ENCODE measurements at places on chromosomes 12 and 14.
A peak's percentile ranks its signal among the peaks of the same experiment; 100 is the strongest.

- DNase-seq = no peak
These were observed 26.6 kb upstream of the GTF2A1 start for GRCh38 chr14:81247271-81247766.

DNA sequence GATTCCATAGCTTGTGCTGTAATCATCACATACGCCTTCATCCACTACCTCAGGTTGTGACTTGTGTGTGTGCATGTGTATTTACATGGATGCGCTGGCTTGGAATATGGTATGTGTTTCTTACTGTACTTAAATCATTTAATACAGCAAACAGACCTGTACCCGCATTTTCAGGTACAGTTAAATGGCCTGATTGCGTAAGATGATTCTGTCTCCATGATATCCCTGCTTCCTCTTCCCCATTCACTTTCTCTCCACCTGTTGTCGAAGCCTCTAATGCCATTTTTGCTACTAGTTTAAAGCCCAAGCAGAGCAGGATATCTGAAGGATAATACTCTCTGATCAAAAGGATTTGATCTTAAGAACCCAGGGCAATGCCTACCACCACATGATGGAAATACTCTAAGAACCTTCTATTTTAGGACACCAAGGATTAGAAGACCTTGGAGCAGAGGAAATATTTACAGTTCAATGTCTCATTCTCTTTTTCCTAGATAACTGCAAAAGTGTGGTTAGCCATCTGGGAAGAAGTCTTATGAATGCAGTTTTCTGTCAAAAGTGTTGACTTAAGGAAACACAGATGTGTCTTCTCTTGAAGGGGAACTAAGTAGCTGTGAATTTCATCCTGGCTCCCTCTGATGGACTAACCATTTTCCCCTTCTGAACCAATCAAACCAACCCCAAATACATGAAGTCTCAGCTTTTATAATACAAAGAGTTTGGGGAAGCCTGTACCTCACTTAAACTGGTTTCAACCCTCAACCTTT is 78.7 kb downstream of the HELB start:
- no peak for DNase-seq

DNA sequence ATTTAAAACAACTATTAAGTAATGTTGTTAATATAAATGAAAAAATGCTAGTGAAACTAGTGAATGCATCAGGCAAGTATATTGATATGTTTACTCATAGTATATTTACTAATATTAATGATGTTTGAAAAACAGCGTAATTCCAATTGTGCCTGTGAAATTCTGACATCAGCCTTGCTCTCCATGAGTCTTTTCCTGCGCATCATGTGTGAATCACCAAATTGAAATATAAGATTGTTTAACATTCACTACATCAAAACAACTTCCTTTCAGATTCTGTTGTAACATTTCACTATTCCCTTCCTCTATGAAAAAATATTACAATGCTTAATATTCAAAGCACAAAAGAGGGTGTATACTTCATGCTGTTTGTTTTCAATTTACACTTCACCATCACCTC is 1995.9 kb upstream of the SEL1L start:
- DNase-seq = no peak

- DNase-seq = peak; percentile 35
These were observed at the start of gene AVPR1A for GRCh38 chr12:63150713-63151622. TSS of gene AVPR1A (minus strand) at chr12:63151201. CDS start at chr12:63150836, 365 bp downstream.

DNA sequence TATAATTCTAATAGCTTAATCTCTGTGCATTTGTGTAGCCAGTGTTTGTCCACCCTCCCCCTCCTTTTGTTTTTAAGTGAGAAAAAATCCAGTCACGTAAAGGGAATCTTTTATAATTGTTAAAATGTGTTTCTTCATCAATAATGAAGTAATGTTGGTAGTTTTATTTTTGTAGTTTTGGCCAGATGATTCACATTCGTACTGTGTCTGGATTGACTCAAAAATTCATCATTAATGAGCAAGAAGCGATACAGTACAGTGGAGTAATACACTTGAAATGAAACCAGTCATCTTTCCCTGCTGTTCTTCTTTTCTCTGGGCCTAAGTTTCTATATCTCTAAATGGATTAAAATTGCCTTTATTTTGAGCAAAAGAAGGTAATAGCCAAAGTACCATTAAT is 86.5 kb downstream of the SRGAP1 start:
- DNase-seq = no peak

DNA sequence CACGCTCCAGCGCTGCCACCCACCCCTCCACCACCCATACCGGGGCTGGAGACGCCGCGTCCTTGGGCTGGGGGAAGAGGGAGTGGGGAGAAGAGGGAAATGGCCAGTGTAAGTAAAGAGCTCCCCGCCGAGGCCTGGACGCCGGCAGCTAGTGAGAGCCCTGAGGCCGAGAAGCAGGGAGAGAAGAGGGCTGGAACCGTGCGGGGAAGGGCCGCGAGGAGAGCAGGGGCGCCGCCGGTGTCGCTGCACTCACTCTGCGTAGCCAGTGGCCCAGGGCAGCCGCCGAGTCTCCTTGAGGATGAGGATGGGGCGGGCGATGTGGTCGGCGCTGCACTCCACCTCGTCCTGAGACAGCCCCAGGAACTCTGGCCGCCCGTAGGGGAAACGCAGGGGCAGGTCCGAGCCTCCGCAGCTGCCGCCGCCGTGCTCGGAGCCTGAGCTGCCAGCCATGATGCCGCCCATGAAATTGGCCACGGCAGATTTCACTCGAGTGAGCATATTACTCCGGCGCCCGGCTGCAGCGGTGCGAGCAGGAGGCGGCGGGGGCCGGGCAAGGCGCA is 631 bp downstream of the PPM1H start:
- peak; percentile 28 for DNase-seq

- no peak for DNase-seq
These were observed 19.1 kb upstream of the TMEM30B start for GRCh38 chr14:61300209-61300608.

DNA sequence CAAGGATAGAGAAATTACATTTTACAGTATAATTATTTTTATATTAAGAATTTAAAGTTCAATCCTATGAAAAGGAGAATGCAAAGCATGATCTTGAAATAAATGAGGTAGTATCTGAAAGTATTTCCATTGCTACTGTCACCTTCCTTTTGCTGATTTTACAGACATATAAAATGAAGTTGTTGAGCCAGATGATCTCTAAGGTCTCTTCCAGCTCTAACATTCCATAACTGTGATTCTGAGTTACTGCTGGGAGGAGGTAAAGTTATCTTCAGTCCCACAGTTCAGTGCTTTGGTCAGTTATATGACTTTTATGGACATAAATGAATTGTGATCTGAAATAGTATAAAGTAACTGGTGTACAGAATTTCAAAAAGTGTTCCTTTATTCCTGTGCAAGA is 52.8 kb downstream of the SLC38A6 start:
- no peak for DNase-seq

GRCh38 chr12:50224026-50224692 is 57.0 kb upstream of the CERS5 start:
- no peak for DNase-seq

DNA sequence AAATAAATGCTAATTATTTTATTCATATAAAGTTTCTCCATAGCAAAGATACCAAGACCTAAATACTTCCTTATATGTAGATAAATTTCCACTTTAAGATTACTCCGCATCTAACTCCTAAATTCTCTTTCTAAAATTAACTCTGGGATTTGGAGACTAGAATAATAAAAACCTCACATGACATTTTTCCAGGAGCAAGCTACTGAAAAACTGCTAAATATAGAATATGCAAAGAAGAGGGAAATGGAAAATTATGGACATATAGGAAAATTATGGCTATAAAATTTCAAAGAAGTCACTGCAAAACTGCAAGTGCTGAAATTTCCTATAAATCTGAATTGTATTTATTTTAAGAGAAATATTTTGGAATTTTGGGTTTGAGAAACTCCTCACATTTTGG is 186.2 kb downstream of the DUSP6 start:
- no peak for DNase-seq

DNA sequence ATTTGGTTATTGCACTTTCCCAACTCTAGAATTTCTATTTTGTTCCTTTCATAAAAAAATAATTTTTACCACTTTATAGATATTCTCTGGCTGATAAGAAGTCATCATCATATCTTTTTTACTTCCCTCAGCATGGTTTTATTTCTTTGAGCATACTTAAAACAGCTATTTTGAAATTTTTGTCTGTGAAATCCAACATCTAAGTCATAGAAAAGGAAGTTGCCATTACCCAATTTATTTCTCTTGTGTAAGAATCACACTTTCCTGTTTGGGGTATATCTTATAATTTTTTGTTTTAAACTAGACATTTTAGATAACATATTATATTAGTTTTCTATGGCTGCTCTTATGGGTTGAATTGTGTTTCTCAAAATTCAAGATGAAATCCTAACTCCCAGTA is 400.2 kb upstream of the OR4E1 start:
- no peak for DNase-seq

GRCh38 chr12:123906711-123907420 is 65.8 kb downstream of the CCDC92 start:
- DNase-seq = no peak

DNA sequence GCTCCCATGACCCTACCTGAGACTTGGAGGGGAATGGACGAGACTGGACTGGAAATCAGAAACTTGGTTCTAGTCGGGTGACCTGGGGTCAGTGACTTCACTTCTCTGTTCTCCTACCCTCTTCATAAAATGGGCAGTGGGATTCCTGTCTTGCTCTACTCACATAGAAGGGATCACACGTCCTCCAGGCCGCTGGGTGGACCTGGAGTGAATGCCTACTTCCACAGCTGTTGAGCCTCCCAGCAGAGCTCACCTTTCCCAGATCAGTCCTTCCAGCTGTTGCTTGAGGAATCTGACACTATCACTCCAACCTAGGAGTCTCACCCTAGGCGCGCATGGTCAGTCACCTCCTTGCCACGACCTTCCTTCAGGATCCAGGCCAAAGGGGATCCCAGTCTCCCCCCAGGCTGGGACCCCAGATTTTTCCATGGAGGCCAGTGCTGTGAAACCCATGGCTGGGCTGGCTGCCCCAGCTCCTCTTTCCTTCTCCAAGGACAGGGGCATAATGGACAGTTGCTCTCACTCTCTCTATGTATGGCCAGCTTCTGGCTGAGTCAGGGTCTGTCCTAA is 637 bp downstream of the ACVRL1 start:
- no peak for DNase-seq

DNA sequence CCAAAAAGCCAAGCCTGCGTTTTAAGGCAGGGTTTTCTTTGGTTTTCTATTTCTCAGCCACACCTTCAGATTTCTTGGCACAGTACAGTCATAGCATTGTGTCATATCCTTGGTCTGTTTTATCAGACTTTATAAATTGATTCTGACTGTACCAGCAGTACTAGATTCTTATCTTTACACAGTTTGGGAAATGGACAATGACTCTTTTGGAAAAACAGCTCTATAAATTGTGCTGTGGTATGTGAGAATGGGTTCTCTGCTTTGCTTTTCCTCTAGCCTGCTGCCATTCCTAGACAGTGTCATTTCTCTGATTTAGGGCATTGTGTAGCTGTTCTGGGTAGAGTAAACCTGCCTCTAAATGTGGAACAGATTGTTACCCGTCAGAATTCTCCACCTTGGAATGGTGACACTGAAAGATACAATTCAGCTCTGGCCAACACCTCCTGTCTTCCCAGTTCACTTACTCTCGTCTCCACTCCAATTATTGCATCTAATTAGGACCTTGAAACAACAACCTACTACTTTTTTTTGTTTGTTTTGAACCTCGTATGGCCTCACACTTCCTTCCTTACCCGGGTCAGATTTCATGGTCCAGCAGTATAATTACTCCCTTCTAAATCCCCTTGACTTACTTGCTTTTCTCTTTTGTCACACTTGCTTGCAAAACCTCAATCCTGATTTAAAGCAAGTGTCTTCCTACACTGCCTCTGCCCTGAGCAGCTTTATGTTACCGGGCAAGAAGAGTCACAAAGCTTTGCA is 226.3 kb downstream of the ERC1 start:
- no peak for DNase-seq

GRCh38 chr14:101554991-101555668 is 6.2 kb upstream of the DIO3 start:
- DNase-seq = no peak

- no peak for DNase-seq
These were observed 700 bp downstream of the CNIH1 start for GRCh38 chr14:54440476-54440872.

DNA sequence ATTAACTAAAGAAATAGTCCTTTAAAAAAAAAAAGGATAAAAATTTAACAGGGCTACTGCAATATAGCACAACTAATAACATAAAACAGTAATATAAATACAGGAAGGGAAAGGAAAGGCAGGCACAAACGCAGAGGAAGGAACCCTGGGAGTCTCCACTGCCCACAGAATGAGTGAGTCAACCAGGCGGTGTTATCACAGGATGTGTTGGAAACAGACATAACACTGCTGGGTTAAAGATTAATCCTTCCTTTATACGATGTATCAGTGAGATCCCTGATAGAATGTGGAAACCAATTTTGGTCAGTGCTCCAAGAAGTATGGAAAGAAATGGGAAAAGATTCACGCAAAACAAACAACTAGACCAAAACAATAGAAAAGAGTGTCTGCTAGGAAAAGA is 47.9 kb downstream of the FGD6 start:
- DNase-seq = no peak

- no peak for DNase-seq
These were observed 32.4 kb downstream of the TULP3 start for GRCh38 chr12:2923057-2923456.

GRCh38 chr14:54622192-54622958 is 55.4 kb downstream of the SAMD4A start:
- no peak for DNase-seq

- peak; percentile 3 for DNase-seq
These were observed 172.7 kb upstream of the OR4E1 start for GRCh38 chr14:21846227-21846885.

DNA sequence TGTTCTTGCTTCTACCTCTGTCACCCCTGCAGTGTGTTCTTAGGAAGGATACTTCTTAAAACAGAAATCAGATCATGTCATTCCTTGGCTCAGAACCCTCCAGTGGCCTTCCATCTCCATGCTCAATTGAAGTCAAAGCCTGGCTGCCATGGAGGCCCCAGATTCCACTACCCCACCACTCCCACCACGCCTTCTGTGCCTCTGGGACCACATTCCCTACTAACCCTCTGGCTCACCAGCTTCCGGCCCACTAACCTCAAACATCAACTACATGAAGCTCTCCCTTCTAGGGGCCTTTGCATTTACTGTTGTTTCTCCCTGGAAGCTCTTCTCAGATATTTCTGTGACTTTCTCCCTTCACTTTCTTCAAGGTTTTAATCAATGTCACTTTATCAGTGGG is 76.1 kb upstream of the REP15 start:
- DNase-seq = no peak

- no peak for DNase-seq
These were observed 49.5 kb downstream of the SIX1 start for GRCh38 chr14:60599727-60600126.

GRCh38 chr12:57129321-57129842 is 1.1 kb downstream of the LRP1 start:
- no peak for DNase-seq

DNA sequence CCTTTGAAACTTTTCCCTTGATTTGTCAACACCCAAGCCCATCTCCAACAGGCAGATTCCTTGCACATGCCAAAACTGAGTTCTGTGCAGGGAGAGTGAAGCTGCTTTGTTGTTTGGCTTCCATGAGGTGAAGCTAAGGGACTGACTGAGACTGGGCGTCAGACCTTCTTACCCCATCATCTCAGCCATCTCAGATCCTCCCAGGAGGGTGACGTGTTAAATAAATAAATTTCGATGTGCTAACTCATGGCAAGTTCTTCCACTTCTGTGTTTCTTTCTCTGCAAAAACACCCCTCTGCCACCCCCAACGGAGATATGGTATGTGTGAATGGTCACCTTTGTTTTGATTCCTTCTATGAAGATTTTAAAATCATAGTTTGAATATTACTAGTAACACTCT is 17.8 kb downstream of the UTP20 start:
- DNase-seq = no peak

All from NT2/D1 (cell line).